ENCODE measurements at places on chromosomes 13 and 19.
A peak's percentile ranks its signal among the peaks of the same experiment; 100 is the strongest.

DNA sequence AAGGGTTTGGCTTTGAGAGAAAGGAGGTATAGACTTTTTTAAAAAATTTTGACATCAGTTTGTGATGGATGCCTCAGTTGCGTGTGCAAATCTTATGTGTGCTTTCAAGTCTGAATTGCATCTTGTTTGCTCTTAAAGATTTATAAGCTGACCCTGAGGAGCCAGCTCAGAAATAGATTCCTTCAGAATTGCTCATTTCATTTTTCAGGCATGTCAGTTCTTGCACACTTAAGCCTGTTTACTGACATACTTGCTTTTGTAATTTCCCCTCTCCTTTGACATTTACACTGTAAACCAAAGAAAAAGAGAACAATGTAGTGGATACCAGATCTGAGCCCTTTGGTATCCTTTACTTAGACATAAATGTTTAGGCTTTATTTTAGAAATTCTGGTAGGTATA lies 87.6 kb downstream of the RNF17 start:
- DNase-seq: peak; percentile 3

DNA sequence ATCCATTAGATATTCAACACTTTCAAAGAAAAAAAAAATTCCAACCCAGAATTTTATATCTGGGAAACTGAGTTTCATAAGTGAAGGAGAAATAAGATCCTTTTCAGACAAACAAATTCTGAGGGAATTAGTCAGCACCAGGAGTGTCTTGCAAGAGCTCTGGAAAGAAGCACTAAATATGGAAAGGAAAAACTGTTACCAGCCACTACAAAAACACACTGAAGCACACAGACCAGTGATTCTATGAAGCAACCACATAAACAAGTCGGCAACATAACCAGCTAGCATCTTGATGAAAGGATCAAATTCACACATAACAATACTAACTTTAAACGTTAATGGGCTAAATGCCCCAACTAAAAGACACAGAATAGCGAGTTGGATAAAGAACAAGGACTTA lies 368.4 kb upstream of the MIR17HG start:
- DNase-seq: no peak

GRCh38 chr19:18500376-18500775 lies 21.5 kb downstream of the ELL start:
- no peak for DNase-seq

DNA sequence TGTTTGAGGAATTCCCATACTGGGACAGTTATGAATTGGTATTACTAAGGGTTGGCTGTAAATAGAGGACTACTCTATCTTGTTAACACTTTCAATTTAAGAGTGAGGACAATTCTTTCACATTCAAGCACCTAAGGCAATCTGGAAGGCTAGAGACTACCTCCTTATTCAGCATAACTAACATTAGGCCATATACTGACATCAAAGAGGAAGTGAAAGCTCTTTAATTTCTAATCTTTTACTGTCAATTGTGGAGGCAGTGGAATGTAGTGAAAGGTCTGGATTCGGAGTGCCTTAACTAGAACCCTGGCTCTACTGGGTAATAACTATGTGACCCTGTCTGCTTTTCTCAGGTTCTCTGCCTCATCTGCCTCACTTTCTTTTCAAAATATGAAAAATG lies 134.0 kb downstream of the UFM1 start:
- no peak for DNase-seq

DNA sequence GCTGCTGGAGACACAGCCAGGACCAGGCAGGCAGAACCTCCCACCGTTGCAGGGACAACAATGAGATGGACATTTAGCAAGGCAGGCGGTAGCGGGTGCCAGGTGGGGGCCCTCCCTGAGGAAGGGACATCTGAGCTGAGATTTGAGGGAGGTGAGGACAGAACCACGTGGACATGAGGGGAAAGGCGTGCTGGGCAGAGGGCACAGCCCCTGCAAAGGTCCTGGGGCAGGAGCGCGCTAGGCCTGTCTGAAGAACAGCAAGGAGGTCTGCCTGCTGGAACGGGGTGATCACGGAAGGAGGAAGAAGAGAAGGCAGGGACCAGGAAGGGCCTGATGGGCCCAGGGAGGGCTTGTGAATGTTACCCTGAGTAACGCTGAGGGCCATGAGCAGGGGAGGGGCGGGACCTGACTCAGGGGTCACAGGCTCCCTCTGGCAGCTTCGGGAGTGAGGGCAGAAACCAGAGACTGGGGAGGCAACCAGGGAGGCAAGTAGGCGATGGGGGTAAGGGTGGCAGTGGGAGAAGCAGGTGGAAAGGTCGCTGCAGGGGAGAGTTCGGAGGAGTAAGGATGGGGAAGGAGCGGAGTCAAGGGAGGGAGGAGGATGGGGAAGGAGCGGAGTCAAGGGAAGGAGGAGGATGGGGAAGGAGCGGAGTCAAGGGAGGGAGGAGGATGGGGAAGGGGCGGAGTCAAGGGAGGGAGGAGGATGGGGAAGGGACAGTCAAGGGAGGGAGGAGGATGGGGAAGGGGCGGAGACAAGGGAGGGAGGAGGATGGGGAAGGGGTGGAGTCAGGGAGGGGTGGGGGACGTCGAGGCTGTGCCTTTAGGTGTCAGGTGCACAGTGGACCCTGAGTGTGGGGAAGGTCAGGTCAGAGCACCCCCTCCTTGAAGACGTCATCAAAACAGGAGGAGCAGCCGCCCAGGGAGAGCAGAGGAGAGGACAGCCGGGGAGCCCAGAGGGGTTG lies 15.7 kb upstream of the B3GNT3 start:
- DNase-seq: peak; percentile 79

DNA sequence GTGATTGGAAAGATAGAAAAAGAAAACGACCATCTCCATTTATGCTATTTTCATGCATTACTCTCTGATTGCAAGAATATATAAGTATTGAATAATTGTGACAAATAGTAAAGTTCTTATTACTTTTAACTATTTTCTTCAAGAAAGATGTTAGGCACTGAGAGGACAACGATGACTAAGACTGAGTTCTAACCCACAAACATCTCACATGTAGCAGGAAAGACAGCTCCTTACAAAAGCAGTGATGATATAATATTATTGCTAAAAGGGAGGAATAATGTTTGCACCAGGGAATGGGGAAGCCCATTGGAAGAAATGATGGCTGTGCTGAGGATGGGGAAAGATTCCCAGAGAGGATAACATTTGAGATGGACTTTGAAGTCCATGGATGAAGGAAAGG lies 22.6 kb downstream of the RXFP2 start:
- no peak for DNase-seq

DNA sequence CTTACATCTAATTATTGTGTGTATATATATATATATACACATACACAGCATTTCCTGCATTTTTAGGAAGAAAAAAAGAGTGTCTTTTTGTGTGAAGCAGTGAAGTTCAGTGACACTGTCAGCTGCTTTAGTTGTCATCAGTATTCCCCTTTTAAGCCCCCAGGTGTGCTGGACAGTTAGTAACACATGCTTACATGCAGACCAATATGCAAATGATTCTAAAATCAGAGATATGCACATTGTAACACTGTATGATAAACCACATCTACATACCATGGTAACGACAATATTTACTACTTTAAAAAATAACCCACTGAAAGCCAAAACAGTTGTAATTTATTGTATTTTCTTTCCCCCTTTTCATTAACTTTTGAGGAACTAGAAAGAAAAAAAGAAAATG lies 16.8 kb downstream of the LHFPL6 start:
- DNase-seq: no peak

GRCh38 chr13:99307648-99308339 lies 595 bp upstream of the GPR183 start:
- no peak for DNase-seq

GRCh38 chr19:55460670-55461258 lies 678 bp downstream of the ISOC2 start:
- peak; percentile 74 for DNase-seq

DNA sequence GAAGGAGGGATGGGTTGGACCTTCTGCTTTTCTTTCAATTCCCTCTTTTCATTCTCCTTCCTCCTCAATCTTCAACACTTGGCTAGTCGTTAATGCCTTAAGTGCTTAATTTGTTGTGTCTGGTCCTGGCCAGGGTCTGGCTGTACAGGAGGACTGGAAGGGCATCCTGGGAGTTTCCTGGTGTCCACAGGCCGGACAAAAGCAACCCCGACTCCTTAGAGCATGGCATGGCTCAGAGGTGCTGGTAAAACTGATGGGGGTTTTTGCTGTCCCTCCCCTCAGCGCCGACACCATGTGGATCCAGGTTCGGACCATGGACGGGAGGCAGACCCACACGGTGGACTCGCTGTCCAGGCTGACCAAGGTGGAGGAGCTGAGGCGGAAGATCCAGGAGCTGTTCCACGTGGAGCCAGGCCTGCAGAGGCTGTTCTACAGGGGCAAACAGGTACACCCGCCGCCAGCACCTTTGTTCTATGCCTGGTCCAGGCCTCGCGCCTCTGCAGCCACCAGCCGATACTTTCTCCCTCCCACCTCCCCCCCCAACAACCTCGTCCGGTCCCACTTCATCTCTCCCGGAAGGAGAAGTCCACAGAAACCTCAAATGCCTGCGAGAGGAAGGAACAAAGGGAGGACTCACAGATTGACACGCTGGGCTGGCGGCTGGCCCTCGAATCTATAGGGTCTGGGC lies 1.4 kb downstream of the UHRF1 start:
- no peak for DNase-seq

GRCh38 chr19:13623716-13624710 lies 117.7 kb upstream of the CACNA1A start:
- DNase-seq: peak; percentile 74

DNA sequence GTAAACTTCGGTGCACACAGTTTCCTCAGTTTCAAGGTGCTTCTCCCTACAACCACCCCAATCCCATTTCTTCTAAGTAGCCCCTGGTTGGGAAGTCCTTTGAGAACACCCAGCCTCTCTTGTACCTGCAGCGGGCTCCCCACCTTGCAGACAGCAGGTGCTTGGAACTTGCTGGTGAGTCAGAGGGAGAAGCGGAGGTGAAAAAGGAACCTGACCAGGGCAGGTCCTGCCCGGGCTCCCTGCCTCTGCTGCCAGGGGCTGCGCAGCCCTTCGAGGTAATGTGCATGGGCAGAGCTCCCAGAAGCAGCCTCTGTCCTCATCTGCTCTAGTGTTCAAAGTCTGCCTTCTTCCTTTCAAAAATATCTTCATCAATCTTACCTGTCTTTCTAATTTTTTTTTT lies 274.0 kb upstream of the SOX1 start:
- DNase-seq: no peak

DNA sequence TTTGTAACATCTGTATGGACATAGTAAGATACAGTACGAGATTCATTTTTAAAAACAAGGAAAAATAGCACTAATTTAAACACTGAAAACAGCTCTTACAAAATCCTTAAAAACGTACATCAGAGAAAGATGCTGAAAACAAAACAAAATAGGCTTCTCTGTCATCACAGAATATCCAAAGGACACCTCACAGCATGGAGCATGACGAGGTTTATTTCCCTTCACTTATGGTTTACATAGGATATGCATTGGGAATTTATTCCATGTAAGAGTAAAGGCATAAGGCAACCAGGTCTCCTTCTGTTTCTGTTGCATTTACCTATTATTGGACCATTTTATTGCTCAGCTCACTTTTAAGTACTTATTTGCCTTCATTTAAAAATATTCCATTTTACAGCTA lies 3.0 kb downstream of the KCTD12 start:
- no peak for DNase-seq

DNA sequence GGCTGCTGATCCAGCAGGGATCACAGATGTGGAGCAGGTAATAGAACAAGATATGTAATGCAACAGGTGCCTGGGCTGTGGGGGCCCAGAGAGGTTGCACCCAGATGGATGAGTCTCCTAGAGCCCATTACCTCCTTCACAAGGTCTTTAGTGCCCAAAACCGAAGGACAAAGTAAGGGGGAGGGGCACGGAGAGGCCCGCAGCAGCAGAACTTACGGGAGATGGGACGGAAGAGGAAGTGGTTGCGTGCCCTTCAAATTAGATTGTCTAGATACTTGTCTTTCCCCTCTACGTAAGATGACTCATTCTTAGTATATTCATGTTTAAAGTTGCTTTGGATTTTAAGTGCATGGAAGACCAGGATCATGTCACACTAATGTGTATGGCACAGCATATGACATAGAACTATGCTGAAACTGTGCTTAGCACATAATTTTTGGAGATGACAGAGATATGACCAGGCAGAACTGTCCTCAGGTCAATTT lies 5.7 kb upstream of the MRPS31 start:
- DNase-seq: no peak

DNA sequence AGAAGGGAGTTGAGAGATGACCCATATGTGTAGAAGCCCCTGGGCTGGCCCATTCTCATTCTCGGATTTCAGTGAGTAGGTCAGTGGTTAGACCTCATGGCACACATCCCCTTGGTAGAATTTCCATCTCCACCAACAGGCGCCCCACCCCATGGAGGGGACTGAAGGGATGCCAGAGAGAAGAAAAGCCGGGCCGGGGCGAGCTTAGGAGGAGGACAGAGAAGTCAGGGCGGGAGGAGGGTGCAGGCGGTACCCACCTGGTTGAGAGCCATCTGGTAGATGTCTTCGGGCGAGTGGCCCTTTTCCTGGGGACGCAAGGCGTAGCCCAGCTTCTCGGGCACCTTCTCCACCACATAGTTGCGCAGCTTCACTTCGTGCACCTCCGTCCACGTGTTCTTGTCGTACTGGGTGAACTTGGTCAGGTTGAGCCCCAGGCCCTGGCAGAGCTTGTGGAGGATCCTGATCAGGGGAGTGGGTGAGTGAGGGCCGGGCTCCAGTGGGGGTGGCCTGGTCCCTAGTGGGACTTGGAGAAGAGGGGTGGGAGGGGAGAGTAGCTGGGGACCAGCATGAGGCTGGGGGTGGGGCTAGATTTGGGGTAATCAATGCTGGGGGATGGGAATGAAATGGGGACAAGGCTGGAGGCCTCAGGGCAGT lies 2.5 kb downstream of the IL4I1 start:
- no peak for DNase-seq

- DNase-seq: no peak
These were observed 11.6 kb upstream of the ZNF431 start for GRCh38 chr19:21130097-21130775.

DNA sequence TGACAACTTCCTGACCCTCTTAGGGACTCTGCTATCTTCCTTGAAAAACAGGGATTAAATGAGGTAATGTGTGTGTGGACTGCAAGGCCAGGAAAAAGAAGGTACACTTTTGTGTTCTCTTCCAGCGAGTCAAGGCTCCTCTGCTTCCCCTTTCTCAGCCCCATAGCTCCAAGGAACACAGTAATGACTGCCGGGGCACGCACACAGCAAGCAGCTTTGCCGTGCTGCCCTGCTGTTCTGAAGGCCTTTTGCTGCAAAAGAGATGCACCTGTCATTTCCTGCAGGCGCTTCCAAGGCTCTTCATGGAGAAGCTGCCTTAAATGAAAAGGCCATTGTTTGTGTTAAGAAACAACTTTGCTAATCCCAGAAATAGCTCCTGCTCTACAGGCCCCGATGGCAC lies 84.6 kb downstream of the CYSLTR2 start:
- DNase-seq: no peak

GRCh38 chr13:23945612-23946011 lies 48.3 kb upstream of the C1QTNF9B start:
- no peak for DNase-seq

DNA sequence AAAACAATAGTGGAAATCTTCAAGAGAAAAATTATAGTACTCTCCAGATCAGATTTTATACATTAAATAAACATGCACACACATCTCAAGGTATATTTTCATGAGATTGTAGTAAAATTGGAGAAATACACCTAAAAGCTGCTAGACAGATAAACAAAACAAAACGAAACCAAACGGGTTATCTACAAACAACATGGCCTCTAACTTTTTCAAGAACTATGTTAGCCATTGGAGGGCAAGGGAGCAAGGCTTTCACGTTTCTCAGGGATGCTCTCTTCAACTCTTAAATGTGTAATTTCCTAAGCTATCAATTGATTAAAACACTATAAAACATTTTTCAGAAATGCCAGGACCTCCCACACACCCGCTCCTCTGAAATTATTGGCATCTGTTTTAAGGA lies 1262.4 kb upstream of the PCDH20 start:
- no peak for DNase-seq

Measured in eye (tissue), 1 donor.